ENCODE measurements at places on chromosomes 11 and 22. TPM values are rescaled to one million over a fixed set of nuclear protein-coding genes. Genes with fewer than 3 reads are reported as not detected.
A peak's percentile ranks its signal among the peaks of the same experiment; 100 is the strongest.

DNA sequence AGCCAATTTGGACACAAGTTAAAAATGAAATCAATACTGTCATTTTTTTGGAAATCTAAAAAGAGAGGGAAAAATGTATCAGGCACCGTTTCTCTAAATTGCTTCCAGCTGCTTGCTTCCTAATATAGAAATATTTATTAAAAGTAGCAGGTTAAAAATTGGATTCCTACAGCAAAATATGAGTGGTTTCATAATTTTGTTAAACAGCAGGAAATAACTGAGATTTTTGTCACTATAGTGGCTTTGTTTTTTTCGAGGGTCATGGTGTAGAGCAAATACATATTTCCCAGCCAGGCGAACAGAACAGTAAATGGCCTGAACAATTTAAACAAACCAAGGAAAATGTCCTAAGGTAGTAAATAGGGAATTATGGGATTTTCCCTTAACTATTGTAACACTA, 159.7 kb downstream of the DDX10 start:
- DNase-seq = no peak

DNA sequence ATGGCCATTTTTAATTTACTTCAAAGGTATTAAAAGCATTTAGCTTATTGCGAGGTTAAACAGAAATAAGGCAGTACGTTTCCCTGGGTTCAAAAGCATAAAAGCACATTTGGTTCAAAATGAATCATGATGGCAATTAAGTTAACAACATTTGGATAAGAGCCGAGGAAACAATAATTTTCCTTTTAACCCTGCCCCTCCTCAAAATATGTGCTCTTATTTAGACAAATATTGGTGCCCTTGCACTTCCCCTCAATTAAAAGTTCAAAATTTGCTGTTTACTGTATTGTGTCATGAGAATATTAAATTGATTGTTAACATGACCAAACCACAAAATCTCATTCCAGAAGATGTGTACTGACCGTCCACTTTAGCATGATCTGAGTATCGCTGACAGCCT, 48.7 kb downstream of the VSIG10L2 start:
- DNase-seq = no peak

DNA sequence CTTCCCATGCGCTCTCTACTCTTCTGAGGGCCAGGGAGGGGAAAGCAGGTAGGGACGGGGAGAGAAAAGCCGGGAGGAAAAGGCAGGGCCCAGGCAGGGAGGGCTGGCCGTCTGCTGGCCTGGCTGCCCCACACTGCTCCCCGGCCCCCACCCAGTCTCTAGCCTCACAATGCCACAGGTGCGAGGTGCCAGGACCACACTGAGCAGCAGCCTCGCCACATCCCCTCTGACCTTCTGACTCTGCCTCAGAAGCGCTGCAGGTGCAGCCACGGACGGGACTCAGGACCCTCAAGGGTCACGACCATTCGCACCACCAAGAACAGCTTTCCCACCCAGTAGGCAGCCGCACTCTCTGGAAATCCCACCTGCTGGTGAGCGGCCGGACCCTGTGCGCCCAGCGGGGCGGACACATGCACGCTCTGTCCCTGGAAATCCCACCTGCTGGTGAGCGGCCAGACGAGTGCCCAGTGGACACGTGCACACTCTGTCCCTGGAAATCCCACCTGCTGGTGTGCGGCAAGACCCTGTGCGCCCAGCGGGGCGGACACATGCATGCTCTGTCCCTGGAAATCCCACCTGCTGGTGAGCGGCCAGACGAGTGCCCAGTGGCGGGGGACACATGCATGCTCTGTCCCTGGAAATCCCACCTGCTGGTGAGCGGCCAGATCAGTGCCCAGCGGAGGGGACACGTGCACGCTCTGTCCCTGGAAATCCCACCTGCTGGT, 20.1 kb downstream of the TOLLIP start:
- no peak for DNase-seq

Gene ENTHD1
- total RNA-seq = not detected

- no peak for DNase-seq
These were observed 130.8 kb downstream of the ARL14EP start for GRCh38 chr11:30453705-30454104.

- no peak for DNase-seq
These were observed 39.7 kb downstream of the DKK3 start for GRCh38 chr11:11968511-11969280.

GRCh38 chr11:2768471-2769408, 68.9 kb upstream of the KCNQ1OT1 start:
- DNase-seq = peak; percentile 42

GRCh38 chr11:20013346-20014066, 146.8 kb downstream of the DBX1 start:
- peak; percentile 70 for DNase-seq

DNA sequence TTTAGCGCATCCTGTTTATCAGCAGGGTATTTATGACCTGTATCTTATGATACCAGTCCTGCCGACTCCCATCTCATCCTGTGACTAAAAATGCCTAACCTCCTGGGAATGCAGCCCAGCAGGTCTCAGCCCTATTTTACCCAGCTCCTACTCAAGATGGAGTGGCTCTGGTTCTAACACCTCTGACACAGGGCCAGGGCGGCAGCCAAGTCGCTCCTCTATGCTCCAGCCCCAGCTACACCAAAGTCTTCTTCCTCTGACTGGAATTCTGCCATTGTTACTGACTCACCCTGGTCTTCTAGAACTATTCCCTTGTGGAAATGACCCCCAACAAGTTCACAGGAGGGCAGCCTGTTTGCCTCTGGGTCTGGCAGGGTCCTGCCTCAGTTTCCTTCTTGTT, 7.9 kb upstream of the C1QTNF6 start:
- no peak for DNase-seq

Data from Right ventricle myocardium inferior (tissue), 1 donor.